Right cardiac atrium (tissue), 5 donors: ENCODE measurements at places on chromosomes 6 and 20. TPM values are rescaled to one million over a fixed set of nuclear protein-coding genes. Genes with fewer than 3 reads are reported as not detected.

GRCh38 chr6:168016721-168017525 is 19.5 kb downstream of the KIF25 start:
- DNase-seq, result no peak

- no peak for DNase-seq
Observed at GRCh38 chr20:40954521-40955165, 74.0 kb upstream of the TOP1 start.

- DNase-seq, result peak; percentile 60
Observed at GRCh38 chr20:51318058-51318949, 224.2 kb downstream of the NFATC2 start.

- peak; percentile 68 for DNase-seq
Observed at GRCh38 chr6:39088331-39088730, 26.7 kb downstream of the SAYSD1 start.

- DNase-seq, result peak; percentile 91
Observed at GRCh38 chr6:163354761-163355425, 59.6 kb upstream of the QKI start.

GRCh38 chr20:58614366-58614765 is 36.7 kb upstream of the STX16 start:
- DNase-seq, result no peak

- DNase-seq, result peak; percentile 58
Observed at GRCh38 chr6:106511288-106512047, 117.8 kb downstream of the RTN4IP1 start.

GRCh38 chr6:111625461-111626391 is 20.0 kb upstream of the TRAF3IP2 start:
- DNase-seq, result peak; percentile 67

DNA sequence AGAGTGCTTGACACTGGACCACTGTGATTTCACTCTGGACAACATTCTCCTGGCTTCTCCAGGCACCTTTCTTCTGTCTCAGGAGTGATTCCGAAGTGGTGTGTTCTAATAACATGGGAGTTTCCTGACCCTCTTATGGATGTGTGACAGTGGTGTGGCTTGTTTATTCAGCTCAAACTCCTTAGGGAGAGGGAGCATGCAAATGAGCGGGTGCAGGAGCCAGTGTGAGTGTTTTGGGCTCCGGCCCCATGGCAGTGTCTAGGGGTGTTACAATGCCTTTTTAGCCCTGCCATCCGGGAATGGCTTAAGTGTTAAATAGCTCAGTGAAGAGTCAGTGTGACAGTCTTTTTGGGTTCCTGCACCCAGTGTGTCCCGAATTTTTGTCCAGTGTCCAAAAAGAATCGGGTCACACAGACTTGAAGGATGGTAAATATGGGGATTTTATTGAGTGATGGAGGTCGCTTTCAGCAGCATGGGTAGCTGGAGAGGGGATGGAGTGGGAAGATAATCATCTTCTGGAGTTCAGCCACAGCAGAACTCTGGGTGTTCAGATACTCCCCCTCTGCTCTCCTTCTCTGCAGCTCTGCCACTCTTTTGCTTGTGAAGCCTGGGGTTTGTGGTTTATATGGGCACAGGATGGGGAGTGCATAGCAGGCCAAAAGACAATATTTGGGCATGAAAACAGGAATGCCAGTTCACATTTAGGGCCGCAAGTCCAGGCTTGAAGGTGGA is 928.9 kb upstream of the CITED2 start:
- DNase-seq, result no peak

DNA sequence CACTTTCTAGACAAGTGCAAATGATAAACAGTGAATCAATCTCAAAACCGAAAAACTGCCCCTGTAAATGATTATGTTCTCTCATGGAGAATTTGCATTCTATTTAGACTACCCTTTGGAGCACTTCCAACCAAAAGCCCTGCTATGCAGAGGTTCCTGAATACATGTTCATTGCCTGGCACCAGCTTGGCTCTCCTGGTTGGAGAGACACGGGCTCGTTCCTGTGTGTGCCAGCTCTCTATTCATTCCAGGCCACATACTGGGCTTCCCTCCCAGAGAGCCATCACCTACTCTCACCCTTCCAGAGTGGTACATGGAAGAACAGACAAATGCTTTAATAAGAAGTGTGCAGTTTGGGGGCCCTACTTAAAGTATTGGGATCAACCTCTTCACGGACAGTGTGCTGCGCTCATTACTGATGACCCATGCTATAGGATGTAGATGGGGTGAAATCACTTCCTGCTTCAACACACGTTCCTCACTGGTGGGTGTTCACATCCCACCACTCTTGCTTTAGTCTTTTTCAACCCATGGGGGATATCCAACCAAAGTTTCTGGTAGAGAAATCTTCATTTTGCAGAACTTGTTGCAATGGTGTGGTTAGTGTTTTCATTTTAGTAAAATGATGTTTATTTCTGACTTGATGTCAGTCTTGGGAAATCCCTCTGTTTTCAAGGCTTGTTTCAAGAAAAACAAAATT is 38.5 kb upstream of the NAA20 start:
- DNase-seq, result no peak

DNA sequence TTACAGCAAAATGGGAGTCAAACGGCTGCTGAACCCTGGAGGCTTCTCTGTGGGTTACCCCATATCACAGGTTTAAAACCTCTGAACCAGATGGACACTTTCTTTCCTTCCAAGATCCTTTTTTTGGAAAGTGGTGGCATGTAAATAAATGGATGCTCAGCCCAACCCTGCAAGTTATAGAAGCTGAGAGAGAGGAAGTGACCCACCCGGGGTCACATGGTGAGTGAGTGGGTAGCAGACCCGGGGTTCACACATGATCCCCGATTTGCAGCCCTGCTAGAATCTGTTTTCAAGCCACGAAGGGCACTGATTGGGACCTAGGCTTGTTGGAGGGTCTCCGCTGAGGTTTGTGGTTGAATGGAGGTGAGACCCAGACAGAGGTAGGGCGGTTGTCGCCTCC is 32.0 kb downstream of the SIRPA start:
- no peak for DNase-seq

DNA sequence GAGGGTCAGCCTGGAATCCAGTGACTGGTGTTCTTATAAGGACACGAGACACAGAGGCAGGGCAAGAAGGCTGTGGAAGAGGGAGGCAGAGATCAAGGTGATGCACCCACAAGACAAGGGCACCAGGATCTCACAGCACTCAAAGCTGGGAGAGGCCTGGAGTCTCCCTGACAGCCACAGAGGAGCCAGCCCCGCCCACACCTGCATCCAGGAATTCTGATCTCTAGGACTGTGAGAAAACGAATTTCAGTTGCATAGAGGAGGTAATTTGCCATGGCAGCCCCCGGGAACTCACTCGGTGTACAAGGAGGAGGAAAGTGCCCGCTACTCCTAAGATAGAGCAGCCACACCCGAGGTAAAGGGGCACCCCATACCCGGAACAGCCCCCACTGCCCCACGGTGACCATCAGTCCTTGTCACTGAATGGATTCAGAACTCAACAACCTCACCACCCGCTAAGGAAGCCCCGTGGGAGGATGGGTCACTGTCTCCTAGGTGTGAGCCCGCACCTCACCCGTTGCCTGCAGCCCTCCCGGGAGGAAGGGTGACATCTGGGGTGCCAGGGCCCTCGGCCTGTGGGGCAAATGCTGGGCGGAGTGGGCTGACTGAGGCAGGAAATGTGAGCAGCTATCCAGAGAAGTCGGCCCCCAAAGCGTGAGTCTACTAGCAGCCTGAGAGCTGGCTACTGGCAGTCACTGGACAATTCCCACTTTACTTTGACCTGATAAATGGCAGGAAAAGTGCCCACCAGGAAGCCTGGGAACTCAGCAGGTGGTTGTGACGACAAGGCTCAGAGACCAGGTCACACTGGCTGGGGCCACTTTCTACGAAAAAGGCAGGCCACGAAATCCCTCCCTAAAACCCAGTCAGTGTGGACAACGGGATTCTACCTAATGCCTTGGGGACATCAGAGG is 22.4 kb downstream of the DLL1 start:
- DNase-seq, result peak; percentile 16

GRCh38 chr20:36526521-36527011 is 14.8 kb upstream of the MYL9 start:
- no peak for DNase-seq

DNA sequence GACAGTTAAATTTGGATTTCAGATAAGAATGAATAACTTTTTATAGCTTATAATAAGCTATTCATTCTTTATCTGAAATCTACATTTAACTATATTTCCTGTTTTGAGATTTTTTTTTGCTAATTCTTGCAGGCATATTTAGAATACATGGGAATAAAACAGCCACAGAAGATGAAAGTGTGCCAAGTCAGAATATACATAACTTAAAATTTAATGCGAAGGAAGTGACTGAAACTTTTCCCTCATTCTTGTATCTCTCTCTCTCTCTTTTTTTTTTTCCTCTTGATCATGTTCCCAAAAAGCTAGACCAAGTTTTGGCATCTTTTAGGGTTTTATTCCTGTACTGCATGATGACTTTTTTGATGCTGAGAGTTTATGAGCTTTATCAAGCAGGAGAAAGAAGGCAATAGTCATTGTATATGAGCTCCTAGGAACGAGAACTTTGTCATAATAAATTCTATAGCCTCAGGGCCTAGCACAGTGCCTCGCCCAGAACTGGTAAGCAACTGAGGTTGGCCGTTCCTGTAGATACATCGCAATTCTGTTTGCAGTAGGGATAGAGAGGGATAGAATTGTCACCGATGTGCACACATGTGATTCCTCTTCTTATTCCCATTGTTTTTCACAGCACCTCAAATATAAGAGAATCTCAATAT is 205.2 kb downstream of the MYLK4 start:
- no peak for DNase-seq

DNA sequence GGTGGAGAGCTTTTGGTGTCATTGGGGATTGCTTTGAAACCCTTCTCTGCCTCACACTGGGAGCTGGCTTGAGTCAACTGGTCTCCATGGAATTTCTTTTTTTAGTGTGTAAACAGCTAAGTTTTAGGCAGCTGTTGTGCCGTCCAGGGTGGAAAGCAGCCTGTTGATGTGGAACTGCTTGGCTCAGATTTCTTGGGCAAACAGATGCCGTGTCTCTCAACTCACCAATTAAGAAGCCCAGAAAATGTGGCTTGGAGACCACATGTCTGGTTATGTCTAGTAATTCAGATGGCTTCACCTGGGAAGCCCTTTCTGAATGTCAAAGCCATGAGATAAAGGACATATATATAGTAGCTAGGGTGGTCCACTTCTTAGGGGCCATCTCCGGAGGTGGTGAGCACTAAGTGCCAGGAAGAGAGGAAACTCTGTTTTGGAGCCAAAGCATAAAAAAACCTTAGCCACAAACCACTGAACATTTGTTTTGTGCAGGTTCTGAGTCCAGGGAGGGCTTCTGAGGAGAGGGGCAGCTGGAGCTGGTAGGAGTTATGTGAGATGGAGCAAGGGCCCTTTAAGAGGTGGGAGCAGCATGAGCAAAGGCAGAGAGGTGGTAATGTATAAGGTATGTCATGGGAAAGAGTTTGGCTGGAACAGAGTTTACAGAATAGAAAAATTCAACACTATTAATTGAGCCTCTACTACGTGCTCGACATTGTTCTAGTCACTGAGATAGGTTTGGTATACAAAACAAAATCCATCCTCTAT is 31.2 kb downstream of the SRSF3 start:
- DNase-seq, result peak; percentile 38

GRCh38 chr6:103819509-103819908 is 1040.2 kb downstream of the HACE1 start:
- DNase-seq, result no peak

DNA sequence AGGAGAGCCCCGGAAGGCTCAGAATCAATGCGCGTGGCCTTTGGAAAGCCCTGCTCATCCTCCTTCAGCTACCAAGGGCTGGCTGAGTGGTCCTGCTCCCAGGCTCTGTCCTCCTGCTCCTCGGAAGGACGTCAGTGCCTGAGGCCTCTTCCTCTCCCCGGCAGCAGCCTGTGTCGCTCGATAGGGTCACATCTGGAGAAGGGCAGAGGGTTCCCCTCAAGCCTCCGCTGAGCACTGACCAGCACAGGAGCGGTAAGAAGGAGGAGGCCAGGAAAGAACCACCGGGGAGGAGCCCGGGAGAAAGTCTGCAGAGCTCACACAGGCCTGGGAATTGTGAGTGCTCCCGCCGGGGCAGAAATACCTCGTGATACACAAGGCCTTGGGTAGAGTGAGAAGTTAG is 21.2 kb downstream of the KIF25 start:
- DNase-seq, result no peak

DNA sequence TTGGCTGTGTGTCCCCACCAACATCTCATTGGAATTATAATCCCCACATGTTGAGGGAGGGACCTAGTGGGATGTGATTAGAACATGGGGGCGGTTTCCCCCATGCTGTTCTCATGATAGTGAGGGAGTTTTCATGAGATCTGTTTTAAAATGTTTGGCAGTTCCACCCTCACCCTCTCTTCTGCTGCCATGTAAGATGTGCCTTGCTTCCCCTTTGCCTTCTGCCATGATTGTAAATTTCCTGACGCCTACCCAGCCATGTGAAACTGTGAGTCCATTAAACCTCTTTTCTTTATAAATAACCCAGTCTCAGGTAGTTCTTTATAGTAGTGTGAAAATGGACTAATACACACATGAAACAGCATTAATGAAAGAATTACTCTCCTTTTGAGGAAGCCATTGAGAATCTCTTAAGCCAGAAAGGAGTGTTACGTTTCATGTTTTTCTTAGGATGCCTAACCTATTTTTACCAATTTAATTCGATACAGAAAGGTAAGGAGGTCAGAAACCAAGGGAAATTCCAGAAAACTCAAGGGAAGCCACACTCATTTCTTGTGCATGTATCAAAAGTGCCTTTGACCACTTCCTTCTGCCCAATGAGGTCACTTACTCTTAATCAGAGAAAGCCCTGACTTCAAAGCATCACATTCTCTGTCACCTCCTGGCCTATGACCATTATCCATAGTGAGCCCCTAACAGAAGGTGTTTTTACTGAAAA is 24.7 kb upstream of the HINT3 start:
- no peak for DNase-seq

GRCh38 chr6:88164061-88164460 is 2.1 kb downstream of the CNR1 start:
- DNase-seq, result no peak

DNA sequence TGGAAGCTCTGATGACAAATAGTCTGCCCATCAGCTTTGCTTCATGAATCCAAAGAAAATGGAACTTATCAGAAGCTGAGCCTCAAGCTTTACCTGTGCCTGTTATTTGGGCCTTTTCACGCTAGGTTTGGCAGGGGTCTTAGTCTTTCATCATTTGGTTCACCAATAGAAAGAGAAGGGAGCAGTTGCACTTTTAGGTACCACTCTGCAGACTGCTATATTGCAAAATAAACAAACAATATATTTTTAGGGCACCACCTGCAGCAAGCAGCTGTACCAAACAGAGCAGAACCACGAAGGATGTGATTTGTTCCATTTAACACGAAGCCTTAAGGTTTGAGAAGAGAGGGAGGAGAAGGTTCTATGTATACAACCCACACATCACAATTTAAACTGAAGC is 291.4 kb upstream of the RNF217 start:
- DNase-seq, result no peak

The SLC32A1 gene
- polyA plus RNA-seq, result not detected

The MUC21 gene
- polyA plus RNA-seq, result 0.07 TPM

The TINAG gene
- 0.09 TPM for polyA plus RNA-seq

The HEBP2 gene
- 39.5 TPM for polyA plus RNA-seq

The RHAG gene
- 2.8 TPM for polyA plus RNA-seq

The RIN2 gene
- polyA plus RNA-seq, result 16.8 TPM

The COL19A1 gene
- 1.0 TPM for polyA plus RNA-seq

The TRAPPC3L gene
- polyA plus RNA-seq, result 0.18 TPM
